Stimulated activated CD4-positive, alpha-beta T cell treated with anti-CD3 and anti-CD28 coated beads, Interleukin-1b, Interleukin-23, amount 100 ng/mL, for 4 hours (primary cell): ENCODE measurements at places on chromosomes 5 and 9.

GRCh38 chr9:72443855-72444254 lies 77.6 kb upstream of the TMC1 start:
- no peak for DNase-seq

DNA sequence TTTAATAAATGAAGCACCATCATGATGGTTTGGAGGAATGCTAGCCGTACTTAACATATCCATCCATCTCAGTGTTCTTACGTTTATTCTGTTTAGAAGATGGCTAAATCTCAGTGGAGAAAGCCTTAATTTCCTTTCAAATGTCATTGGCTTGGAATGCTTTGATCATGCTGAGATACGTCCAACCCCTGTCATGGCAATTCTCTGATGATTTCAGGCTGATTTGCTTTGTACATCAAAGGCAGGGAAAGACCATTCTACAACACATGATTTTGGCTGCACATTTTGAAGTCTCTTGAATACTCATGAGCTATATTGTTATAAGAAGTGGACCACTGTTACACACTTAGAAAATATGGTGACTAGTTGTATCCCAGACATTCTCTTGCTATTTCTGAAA lies 1048.4 kb downstream of the MAT2B start:
- DNase-seq, result no peak

- no peak for DNase-seq
Observed at GRCh38 chr9:97773723-97774122, 76.6 kb upstream of the XPA start.

- DNase-seq, result no peak
Observed at GRCh38 chr5:128305341-128305740, 221.8 kb downstream of the SLC12A2 start.

DNA sequence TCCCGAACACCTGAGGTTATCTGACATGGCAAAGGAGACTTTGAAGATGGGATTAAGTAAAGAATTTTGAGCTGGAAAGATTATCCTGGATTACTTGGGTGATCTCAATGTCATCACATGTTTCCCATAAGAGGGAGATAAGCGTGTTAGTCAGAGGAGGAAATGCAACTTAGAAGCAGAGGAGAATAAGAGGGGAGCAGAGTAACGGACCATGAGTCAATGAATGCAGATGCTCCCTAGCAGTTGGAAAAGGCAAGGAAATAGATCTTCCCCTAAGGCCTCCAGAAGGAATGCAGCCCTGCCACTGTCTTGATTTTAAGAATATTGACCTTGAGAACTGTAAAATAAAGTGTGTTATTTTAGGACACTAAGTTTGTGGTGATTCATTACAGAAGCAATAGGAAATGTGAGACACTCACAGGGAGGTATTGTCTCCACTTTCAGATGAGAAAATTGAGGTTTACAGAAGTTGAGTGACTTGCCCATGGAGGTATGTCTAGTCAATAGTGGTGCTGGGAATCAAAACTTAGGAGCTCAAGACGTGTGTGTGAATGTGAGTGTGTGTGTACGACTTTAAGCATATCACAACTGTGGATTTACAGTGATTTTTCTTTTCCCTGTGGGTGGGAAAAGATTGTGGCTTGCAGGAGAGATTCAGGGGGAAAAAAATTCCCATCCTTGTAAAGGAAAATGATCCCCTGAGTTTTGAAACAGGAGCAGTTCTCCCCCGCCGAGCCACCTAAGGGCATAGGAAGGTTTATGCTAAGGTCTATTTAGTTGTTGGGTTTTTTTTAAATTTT lies 125.3 kb downstream of the TRIM32 start:
- no peak for DNase-seq

DNA sequence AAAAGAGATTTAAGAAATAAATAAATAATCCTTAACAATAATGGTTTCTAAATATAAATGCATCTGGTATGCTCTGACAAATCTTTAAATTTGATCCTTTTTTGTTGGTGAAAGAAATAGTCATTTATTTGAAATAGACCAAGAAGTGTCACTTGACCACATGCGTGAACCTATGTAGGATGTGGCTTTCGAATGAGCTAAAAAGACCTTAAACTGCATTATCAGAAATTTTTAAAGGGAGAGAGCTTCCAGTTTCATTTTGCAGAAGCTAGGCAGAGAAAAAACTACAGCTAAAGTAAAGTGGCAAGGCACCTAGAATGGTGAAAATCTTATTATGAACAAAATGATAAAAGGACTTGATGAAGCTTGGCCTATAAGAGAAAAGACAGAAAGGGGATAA lies 309.2 kb upstream of the EFNA5 start:
- no peak for DNase-seq

DNA sequence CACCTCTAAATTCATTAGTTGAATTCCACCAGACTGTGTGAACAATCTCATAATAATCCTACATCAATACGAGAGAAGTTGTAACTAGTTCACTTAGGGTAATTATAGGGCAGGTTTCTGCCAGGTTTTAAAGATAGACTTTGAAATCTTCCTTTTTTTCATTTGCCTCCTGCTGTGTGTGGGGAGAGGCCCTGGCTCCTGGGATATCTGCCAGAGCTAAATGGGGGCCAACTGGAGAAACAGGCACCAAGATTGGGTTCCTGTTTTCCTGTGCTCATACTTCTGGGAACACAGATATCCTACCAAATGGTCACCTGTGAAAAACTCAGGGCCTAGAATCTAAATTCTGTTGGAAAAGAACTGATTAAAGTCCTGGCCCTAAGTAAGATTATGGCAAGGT lies 42.3 kb downstream of the SH3RF2 start:
- no peak for DNase-seq

- no peak for DNase-seq
Observed at GRCh38 chr9:2414465-2414864, 207.1 kb upstream of the VLDLR start.

DNA sequence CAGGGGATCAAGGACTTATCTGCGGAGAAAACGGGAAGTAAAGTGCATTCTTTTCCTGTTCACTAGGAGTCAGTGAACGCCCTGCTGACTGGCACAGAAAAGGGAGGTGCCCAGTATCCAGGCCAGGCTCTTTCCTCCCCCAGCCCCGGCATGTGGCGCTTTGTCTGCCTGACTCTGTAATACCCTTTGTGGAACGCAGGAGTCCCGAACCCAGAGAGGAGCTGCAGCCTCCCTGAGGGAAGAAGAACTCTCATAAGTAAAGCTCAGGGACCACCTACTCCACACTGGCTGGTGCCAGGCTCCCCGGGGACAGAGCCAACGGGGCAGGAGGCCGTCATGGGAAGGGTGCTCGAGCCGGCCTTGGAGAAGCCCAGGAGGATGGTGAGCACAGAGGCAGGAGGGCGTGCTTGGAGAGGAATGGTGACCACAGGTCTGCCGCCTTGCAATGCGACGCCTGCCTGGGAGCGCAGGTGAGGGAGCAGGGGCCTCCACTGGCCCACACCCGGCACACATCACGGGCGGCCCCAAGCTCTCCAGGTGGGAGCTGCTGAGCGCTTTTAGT lies 31.5 kb downstream of the VAV2 start:
- no peak for DNase-seq

GRCh38 chr5:132457371-132458225 lies 33.0 kb downstream of the IRF1 start:
- no peak for DNase-seq

DNA sequence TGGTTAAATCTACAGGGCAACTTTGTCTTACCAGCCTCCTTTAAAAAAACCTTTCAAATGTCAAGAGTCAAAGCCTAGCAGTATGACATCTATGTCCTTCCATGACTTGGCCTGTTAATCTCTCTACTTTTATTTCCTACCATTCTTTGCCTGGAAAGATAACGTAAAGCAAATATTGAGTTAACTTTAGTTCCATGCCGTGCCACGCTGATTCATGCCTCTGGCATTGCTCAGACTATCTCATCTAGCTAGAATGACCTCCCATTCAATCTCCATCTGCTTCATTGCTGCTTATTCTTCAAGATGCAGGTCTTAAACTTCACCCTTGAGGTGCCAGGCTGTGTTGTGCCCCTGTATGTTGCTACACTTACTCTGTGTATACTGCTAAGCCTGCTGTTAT lies 729.8 kb downstream of the EFNA5 start:
- no peak for DNase-seq
